AG04449 (cell line): ENCODE measurements at places on chromosomes 12 and 14.

DNA sequence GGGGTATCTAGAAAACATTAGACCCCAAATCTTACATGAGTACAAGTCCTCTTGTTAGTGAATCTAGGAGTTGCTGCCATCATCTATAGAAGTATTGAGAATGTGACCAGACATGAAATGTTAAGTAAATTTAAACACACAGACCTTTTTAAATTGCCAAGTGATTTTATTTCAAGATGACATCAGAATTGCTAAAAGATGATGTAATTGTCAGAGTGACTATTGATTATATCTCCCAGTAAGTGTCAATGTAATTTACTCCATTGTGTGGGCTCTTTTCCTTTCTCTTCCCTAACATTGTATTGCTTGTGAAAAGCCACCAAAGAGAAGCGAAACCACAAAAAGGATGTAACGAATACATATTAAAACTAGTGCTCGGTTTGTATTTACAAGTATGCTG, 16.8 kb downstream of the ADAM21 start:
- DNase-seq, result no peak

DNA sequence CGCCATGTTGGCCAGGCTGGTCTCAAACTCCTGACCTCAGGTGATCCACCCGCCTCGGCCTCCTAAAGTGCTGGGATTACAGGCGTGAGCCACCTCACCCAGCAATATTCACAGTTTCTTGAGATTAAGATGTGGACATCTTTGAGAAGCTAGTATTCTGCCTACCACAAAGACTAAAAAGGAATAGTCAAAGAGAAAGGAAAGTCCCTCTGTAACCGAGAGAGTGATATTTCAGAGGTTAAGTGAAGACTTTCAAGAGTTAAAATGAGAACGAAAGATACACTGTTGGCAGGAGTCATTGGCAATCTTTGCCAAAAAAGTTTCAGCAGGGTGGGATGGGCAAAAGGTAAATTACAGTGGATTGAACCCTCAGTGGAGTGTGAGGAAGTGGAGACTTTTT, 15.6 kb downstream of the DGKA start:
- DNase-seq, result no peak

- DNase-seq, result no peak
These were observed 1.0 kb downstream of the ATXN7L3B start for GRCh38 chr12:74538491-74539258.

GRCh38 chr14:48686650-48687049, 899.5 kb downstream of the RPS29 start:
- peak; percentile 3 for DNase-seq

DNA sequence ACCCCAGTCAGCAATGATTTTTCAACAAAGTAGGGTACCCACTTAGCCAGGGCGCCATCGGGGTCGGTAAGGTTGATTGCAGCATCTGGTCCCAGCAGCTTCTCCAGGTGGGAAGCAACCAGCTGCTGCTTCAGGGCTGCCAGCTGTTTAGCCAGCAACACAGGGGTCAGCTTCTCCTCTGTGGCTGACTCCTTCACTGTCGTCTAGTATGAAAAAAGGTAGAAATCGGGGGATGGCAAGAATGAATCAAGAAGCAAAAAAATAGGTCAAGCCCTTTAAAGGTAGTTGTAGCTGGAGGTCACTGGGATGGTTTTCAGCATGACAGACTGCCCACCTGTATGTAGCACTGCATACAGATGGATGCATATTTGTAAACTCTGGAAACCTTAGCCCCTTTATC, 11.6 kb downstream of the MBD6 start:
- no peak for DNase-seq

DNA sequence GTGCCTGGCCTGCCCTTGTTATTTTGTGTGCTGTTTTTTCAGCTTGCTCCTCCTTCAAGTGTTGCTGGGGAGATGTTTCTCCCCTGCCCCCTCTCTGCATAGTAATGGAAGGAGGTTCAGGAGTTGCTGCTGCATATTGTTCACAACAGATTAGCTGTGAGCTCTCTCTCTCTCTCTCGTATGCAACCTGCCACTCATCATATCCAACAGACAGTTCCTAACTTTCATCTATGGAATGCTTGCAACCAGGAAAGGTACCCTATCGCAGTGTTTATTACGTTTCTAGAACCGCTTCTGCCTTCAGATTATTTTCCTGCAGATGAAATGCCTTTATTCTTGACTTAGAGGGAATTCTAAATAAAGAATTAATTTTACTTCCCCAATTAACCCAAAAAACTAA, 372.9 kb downstream of the RMST start:
- DNase-seq, result no peak

- no peak for DNase-seq
These were observed 638 bp downstream of the LAG3 start for GRCh38 chr12:6772726-6773589.

DNA sequence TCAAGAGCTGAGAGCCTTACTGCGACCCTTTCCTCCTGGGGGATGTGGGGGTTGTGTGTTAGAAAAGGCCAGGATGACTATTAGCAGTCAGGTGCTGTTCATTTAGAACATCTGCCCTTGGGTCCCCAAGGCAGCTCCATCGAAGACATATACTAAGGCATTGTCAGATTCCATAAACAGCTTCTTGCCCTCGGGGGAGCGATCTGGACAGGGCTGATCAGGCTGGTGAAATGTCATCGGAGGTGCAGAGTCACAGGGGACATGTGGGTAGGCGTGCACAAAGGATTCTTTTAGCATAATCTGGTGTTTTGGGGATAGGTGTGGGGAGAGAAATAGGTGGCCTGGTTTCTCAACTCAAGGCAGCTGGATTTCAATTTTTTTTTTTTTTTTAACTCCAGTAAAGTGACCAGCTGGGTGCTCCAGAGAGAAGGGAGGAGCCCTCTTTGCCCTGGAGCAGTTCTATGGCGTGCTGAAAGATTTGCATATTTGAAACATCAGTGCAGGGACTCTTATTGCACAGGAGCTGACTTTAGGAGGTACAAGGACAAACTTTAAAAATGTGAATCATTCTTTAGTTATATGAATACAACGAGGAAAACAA, 160.1 kb downstream of the SUDS3 start:
- DNase-seq, result no peak

GRCh38 chr12:101564912-101565311, 29.9 kb upstream of the MYBPC1 start:
- no peak for DNase-seq

DNA sequence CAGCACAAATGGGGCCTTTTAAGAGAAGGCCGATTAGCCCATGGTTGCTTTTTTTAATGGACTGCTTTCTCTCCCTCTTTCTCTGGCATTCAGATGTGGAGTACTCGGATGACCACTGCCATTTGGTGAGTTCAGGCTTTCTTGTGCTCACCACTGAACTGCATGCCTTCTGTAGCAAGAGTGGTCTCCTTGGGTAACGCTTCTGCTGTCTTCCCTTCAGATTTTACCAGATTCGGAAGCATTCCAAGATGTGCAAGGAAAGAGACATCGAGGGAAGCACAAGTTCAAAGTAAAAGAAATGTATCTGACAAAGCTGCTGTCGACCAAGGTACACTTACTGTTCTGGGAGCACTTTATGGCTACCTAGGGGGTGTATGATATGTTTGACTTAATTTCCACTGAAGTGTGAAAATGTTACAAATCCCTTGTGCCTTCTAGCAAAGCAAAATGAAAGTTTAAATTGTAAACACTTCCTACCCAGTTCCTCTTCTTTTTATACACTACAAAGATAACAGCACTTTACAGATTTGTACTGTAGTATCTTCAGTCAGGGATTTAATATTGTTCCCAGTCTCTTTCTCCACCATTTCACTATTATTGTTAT, 148.8 kb downstream of the PLXNC1 start:
- DNase-seq, result no peak

DNA sequence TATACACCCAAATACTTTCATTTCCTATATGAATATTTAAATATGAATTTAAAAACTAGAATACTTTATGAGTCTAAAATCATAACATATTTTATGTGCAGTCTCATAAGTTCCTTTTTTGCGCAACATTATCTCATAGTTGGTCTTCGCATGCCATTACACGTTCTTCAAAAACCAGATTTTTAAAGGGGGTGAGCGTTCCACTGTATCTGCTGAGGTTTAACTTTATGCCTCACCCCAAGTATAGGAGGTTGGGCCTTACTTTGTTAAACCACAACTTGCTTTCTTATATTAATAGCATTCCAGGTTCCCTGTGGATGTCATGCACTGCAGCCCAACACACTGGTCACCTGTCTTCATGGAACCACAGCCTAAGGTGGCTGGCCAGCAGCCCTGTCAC, 118.6 kb downstream of the APAF1 start:
- no peak for DNase-seq

- no peak for DNase-seq
These were observed 12.2 kb downstream of the RAD9B start for GRCh38 chr12:110514363-110514762.

GRCh38 chr14:52550661-52551060, 1.6 kb downstream of the TXNDC16 start:
- DNase-seq, result no peak

DNA sequence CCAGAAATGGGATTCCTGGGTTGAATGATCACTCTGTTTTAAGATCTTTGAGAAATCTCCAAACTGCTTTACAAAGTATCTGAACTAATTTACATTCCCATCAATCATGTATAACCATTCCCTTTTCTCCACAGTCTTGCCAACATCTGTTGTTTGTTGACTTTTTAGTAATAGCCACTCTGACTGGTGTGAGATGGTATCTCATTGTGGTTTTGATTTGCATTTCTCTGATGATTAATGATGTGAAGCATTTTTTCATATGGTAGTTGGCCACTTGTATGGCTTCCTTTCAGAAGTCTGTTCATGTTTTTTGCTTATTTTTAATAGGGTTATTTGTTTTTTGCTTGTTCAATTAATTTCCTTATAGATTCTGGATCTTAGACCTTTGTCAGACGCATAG, 211.8 kb upstream of the AVPR1A start:
- DNase-seq, result no peak

DNA sequence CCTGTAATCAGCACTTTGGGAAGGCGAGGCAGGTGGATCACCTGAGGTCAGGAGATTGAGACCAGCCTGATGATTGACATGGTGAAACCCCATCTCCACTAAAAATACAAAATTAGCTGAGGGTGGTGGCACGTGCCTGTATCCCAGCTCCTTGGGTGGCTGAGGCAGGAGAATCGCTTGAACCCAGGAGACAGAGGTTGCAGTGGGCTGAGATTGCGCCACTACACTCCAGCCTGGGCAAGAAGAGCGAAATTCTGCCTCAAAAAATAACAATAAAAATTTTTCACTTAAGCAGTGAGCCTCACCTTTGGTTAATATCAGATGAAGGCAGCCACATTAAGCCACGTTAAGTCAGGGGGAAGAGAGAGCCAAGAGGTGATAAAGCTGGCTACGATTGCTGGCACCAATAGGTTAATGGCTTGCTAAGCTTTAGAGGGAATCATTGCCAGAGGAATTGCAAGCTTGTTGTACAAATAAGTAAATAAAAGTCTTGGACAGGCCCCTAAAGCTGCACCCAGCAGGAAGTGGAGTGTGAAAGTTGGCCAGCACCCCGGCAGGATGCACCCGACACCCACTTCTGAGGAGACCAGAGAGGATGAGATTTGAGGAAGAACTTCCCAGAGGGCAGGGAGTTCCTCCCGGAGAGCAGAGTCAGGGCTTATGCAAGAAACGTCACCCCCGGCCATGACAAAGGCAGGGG, 41.3 kb upstream of the TESC start:
- no peak for DNase-seq

GRCh38 chr12:125125271-125125670, 60.0 kb downstream of the AACS start:
- DNase-seq, result no peak

- DNase-seq, result no peak
These were observed 122.5 kb downstream of the HMGA2 start for GRCh38 chr12:65946821-65947220.

- DNase-seq, result no peak
These were observed 112.2 kb upstream of the SFSWAP start for GRCh38 chr12:131598717-131599116.

DNA sequence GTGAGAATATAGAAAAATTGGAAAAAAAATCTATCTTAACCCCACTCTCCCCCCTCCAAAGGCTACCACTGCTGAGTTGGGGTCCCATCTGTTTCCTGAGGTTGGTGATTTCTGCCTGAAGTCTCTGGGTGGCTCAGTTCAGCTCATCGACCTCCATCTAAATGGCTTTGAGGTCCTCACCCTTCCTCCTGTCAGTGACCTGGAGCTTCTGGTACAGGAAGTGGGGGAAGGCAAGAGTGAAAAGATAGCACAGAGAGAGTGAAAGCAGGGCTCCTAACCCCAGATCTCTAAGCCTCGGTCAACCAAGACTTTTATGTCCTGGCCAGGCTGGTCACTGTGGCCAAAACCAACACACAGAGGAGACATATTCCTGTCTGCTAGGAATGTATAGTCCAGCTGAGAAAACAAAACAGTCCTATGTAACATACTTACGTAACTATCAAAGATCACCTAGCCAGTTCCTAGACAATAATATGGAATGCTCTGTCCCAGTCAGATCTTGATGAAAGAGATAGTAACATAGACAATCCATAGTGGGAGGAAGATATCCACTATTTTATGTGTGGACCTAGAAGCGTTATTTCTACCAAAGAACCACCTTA, 12.3 kb upstream of the KRT73 start:
- no peak for DNase-seq

DNA sequence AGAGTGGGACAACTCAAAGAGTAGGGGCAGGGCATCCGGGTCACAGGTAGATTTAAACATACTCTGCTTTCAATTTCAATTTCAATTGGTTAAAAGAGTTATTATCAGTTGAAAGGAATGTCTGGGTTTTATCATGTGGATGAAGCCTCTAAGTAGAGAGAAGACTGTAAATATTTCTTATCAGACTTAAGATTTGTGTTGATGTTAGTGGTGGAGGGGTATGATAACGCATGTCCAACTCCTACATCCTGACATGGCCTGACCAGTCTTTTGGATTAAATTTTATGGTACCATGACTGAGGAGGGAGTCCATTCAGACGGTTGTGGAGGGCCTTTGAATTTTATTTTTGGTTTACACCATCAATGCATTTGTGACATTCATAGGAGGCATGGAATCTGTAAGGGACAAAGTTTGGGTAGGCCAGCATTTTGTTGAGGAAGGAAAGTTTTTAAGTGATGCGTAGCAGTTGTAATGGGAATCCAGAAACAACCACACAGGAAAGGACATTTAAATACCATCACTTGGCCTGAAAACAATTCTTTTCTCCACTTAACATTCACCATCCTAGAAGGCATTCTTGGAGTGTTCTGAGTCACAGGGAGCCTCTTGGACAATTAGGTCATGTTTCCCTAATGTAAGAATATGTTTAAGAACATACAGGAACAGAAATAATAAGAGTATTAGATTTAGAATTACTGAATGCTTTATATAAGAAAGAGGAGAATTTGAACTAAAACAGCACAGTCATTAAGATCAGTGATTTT, 371.9 kb downstream of the ATP23 start:
- DNase-seq, result peak; percentile 77

- DNase-seq, result no peak
These were observed 79.7 kb downstream of the FGD4 start for GRCh38 chr12:32478858-32479725.

GRCh38 chr12:118288174-118288573, 84.5 kb downstream of the TAOK3 start:
- no peak for DNase-seq

DNA sequence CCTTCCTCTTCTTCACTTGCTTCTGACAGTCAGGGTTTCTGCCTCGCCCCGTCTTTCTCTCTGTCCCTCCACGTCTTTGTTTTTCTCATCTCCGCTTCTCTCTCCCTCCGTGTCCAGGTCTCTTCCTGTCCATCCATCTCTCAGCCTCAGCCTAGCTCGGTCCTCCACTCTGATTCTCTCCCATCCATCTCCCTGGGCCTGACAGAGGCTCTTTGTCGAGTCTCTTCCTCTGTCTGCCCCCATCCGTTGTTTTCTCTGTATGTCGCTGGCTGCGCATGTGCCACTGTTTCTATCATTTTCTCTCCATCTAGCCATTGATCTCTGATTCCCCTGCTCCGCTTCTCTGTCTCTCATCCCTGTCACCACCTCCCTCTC, 328.9 kb upstream of the TBX3 start:
- DNase-seq, result no peak
